ENCODE measurements at places on chromosomes 13 and 19. TPM values are rescaled to one million over a fixed set of nuclear protein-coding genes. Genes with fewer than 3 reads are reported as not detected.

- peak; percentile 18 for DNase-seq
Observed at GRCh38 chr13:48235341-48236135, 2.5 kb downstream of the ITM2B start.

Gene AXL
- polyA plus RNA-seq: 0.10 TPM

Gene C19orf73
- 3.7 TPM for polyA plus RNA-seq

DNA sequence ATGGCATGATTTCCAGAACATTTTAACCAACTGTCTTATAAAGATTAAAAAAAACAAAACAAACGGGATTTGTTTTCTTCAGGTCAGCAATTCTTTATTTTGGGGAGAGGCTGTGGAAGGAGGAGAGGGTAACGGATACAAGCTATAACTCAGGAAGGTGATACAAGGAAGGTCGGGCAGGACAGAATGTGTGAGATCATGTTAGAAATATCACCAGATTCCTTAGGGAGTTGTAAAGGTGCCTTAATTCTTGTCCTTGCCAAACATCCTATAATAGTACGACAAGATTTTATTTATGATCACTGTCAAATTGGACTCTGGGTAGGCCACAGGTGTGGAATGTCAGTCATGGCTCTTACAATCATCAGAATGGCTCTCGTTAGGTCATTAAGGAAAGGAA lies 503.1 kb downstream of the DIAPH3 start:
- DNase-seq: no peak

Gene ZNF582
- 3.0 TPM for polyA plus RNA-seq

Gene VSTM1
- polyA plus RNA-seq: not detected

Gene ZNF471
- 0.31 TPM for polyA plus RNA-seq

Gene C13orf46
- polyA plus RNA-seq: not detected

DNA sequence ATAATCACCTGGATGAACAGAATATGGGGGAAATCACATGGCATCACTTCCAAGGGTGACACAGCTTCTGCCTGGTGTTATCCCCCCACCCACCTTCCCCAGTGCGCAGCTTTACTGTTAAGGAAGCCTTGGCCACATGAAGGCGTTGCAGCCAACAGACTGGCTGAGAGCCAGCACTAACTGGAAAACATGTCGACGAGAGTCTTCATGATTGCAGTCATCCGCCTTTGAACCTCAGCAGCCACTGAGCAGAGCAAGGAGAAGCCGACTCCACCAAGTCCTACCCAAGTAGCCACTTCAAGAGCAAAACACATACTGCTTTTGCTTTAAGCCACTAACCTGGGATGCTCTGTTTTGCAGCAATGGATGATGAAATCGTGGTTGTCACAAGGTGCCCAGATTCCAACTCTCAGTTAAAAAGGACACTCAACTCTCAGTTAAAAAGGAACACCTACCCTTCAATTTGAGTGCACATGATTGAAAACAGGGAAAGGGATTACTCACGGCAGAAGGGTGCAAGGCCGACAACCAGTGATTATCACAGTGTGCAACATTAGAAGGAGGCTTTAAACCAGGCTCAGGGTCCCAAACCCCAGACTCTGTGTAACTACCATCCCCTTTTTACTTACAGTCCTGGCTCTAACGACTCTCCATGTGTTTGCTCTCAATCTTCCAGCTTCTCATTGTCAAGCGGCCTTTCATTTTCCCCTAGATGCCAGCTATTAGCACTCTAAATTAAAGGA lies 149.1 kb downstream of the KLF12 start:
- DNase-seq: peak; percentile 74

GRCh38 chr13:94704377-94705080 lies 7.8 kb downstream of the SOX21 start:
- DNase-seq: no peak

DNA sequence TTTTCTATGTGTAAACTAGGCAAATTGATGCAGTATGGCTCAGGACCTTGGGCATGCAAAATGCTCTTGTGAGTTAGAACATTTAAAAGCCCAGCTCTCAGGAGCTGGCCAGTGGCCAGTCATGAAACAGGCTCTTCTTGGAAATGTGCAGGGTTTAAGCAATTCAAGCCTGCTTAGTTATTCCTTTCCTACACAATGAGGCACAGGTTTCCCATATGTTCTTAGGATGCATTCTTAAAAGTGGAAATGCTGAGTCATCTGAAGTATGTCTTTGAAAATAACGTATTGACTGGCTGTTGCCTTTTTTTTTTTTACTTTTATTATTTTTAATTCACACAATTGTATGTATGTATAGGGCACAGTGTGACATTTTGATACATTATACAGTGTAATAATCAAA lies 300.7 kb downstream of the SLC7A1 start:
- DNase-seq: no peak

Gene FPR1
- polyA plus RNA-seq: 0.30 TPM

- peak; percentile 54 for DNase-seq
Observed at GRCh38 chr13:22061806-22062391, 391.0 kb downstream of the FGF9 start.

DNA sequence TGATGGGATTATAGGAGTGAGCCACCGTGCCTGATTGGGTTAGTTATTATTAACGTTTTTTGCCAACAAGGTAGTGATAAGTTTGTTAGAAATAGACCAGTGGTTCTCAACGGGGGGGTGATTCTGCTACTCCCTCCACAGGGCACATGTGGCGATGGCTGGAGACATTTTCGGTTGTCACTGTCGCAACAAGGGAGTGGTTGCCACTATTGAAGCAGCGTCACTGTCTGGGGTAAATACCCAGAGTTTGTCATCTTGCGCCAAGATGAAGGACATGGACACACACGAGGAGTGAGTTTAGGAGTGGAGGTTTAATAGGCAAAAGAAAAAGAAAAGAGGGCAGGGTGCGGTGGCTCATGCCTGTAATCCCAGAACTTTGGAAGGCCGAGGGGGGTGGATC lies 18.9 kb downstream of the ADGRE3 start:
- no peak for DNase-seq

DNA sequence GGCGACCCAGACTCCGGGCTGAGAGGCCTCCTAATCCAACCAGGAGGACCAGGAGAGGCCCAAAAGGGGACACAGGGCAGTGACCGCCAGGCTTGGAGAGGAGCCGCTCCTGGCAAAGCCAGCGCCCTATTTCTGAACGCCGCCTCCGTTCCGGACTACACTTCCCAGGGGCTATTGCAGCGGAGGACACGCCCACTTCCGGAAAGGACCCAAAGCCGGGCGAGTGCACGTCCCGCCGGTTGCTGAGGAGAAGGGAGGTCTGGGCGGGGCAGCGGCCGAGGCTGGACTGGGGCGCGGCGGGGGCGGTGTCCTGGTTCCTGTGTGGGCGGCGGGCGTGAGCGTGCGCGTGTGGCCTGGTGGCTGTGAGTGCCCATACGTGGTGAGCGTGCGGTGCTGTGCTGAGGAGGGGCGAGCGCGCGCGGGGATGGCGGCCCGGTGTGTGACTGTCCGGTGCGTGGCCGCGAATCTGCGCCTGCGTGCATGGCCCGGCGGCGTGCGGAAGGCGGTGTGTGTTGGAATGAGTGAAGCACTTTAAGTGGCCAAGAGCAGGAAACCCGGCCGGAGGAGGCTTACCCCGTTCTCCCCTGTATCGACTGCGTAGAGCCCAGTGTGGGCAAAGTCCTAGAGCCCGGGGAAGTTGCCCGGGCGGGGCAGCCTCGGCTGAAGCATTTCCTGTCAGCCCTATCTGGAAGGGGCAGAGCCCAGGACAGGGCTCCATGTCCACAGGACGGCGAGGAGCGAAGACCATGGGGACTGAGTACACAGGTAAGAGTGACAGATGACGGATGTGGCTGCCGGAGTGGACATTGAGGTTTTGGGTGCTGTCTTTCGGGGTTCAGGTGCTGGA lies at the start of gene ZNF470:
Gene ZNF470 (plus strand): TSS at position 195 of the 847 bp plus-strand sequence. CDS start 2,844 bp downstream, outside the sequence.
- peak; percentile 81 for DNase-seq

- DNase-seq: no peak
Observed at GRCh38 chr19:16206046-16206605, 8.4 kb downstream of the AP1M1 start.

Gene ACER1
- 0.90 TPM for polyA plus RNA-seq

Gene LILRA5
- polyA plus RNA-seq: not detected

- DNase-seq: no peak
Observed at GRCh38 chr13:112616586-112617362, 28.8 kb upstream of the TUBGCP3 start.

Gene RXFP2
- polyA plus RNA-seq: not detected

Gene STOML3
- not detected for polyA plus RNA-seq

DNA sequence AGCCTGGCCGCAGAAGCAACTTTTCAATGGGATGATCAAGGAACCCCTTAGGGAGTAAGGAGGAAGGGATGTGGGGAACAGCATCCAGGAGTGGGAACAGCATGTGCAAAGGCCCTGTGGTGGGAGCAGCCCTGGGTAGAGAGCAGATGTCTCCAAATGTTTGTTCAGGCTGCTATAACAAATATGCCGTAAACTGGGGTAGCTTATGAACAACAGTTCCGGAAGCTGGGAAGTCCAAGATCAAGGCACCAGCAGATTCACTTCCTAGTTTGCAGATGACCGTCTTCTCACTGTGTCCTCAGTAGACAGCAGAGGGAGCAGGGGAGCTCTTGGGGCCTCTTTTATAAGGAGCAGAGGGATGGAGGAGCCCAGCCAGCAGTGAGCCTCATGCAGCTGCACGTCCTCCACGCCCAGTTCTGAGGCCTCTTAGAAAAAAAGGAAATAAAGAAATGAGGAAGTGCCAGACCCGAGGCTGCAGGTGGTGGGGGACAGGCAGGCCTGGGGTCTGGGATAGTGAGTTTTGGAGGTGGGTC lies 4.2 kb upstream of the LRRC25 start:
- no peak for DNase-seq

Gene NMRK2
- not detected for polyA plus RNA-seq

- DNase-seq: no peak
Observed at GRCh38 chr19:50317115-50317514, 12.1 kb downstream of the KCNC3 start.

GRCh38 chr19:10587022-10587838 lies at the start of gene AP1M2:
Gene AP1M2, minus strand, starts transcription at chr19:10587312. Its CDS starts 81 bp downstream, at chr19:10587231.
- no peak for DNase-seq

DNA sequence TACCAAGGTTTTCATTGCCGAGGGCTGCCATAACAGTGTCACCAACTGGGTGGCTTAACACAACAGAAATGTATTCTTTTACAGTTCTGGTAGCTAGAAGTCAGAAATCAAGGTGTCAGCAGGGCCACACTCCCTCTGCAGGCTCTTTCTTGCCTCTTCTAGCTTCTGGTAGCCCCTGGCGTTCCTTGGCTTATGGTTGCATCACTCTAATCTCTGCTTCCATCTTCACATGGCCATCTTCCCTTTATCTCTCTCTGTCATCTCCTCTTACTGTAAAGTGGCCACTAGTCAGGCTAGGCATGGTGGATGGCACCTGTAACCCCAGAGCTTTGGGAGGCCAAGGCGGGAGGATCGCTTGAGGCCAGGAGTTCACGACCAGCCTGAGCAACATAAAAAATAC lies 38.0 kb upstream of the MRI1 start:
- DNase-seq: no peak

GRCh38 chr13:59750860-59751259 lies 412.9 kb downstream of the DIAPH3 start:
- DNase-seq: no peak

DNA sequence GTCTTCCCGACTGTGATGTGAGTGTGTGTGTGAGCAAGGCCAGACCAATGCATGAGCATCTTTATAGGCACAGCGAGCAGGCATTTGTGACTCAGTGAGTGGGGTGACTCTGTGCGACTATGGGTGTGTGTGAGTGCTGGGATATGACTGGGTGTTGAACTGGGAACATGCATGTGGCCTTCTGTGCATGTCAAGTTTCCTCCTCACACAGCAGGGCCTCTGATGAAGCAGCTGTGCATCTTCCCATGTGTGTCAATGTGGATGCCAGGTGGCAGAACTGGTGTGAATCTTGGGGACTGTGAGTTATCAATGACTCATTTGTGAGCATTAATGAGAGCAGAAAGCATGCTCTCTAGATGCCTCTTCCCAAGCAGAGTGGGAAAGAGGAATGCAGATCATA lies 12.1 kb upstream of the LGALS14 start:
- no peak for DNase-seq

Gene ZNF536
- not detected for polyA plus RNA-seq

Gene CGB3
- not detected for polyA plus RNA-seq

DNA sequence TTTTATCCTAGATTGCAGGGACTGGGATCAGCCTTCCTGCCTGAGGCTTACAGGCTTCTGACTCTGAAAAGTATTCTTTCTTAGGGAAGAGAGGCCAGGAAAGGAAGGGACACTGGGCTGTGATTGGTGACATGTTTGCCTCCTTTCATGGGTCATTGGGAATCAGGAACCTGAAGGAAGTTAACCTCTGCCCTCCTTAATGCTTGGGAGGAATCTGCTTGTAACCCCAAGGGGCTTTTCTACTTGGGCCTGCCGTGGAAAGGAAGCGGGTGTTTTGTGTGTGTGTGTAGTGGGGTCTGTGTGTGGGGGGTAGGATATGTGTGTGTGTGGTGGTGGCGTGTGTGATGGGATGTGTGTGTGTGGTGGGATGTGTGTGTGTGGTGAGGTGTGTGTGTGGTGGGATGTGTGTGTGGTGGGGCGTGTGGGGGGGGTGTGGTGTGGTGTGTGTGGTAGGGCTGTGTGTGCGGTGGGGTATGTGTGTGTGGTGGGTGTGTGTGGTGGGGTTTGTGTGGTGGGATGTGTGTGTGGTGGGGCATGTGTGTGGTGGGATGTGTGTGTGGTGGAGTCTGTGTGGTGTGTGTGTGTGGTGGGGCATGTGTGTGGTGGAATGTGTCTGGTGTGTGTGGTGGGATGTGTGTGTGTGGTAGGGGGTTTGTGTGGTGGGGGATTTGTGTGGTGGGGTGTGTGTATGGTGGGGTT lies 41.3 kb upstream of the NPAS1 start:
- no peak for DNase-seq

- DNase-seq: peak; percentile 70
Observed at GRCh38 chr19:11963566-11964355, 1.1 kb upstream of the ZNF763 start.

Gene ZNF728
- polyA plus RNA-seq: not detected

DNA sequence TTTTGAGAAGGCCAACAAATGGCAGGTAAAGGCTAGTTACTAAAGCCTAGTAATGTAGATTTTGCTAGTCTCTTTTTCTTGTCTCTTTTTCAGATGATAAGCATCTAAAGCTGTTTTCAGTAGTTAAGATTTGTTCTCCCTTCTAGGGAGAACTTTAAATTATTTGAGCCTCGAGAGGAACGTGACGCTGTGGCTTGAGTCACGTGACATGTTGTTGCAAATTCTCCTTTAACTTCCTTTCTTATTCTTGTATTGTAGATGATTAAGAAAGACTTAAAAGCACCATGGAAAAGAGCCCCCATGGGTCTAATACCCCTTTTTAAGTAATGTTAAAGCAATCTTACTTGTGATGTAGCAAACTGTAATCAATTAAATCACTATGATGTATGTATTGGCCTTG lies 2698.7 kb downstream of the PCDH9 start:
- no peak for DNase-seq

Gene KCNK6
- polyA plus RNA-seq: 1.3 TPM

All from CD4-positive, alpha-beta memory T cell (primary cell).